ENCODE measurements at places on chromosomes 7 and 10. TPM values are rescaled to one million over a fixed set of nuclear protein-coding genes. Genes with fewer than 3 reads are reported as not detected.

The PPP1R3A gene
- not detected for total RNA-seq

The STEAP1 gene
- 39.7 TPM for total RNA-seq

The ACSM6 gene
- total RNA-seq: not detected

The ACSL5 gene
- total RNA-seq: 0.48 TPM

Data from HFFc6 (cell line).